ENCODE measurements at places on chromosomes 2 and 18.

- peaks cover 48% of the 10 kb centered on the region for H3K27me3 ChIP-seq
- no peaks in the 10 kb centered on the region for H3K36me3 ChIP-seq
Observed at GRCh38 chr2:215671244-215671643, 235.4 kb upstream of the FN1 start.

DNA sequence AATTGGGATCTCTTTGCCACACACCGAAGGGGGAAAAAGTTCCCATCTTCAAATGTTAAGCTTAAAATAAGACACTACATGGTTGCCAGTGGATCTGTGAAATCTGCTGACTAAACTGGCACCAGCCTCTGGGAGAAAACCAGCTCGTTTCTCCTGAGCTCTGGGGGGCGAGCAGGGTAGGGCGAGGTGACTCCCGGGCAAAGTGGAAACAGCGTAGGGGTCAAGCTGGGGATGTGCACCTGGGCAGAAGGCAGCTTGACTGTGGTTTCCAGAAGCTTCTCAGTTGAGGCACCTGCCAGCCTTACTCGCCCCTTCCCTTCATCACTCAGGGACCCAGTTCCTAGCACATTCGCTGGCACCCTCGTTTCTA lies 62.8 kb downstream of the SFXN5 start:
- H3K27me3 ChIP-seq = no peaks in the 10 kb centered on the region
- H3K36me3 ChIP-seq = peaks cover 3% of the 10 kb centered on the region
- DNase-seq = no peak
- no peak overlapping the region for H3K4me3 ChIP-seq
- H3K27ac ChIP-seq = no peak overlapping the region

DNA sequence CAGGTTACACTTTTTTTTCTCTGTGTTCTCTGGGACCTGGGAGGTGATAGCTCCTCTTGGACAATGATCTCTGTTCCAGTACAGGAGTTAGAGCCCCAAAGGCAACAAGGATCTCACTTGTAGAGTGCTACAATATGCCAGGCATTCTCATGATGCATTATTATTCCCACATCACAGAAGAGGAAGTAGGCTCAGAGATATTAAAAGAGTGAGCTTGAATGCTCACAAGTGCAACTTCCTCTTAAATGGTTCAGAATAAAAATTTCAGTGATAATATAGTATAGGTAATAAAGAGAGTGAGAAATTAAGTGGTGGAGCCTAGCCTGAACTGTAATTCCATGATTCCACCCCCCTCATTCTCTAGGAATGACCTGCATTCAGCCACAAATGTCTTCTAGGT lies 21.4 kb downstream of the POLE4 start:
- no peak overlapping the region for H3K4me3 ChIP-seq
- peak; percentile 57 for DNase-seq
- peaks cover 2% of the 10 kb centered on the region for H3K4me1 ChIP-seq
- H3K27me3 ChIP-seq = no peaks in the 10 kb centered on the region
- no peak overlapping the region for H3K27ac ChIP-seq
- no peaks in the 10 kb centered on the region for H3K36me3 ChIP-seq

- no peaks in the 10 kb centered on the region for H3K36me3 ChIP-seq
- H3K4me1 ChIP-seq = no peaks in the 10 kb centered on the region
- no peak overlapping the region for H3K4me3 ChIP-seq
- H3K27me3 ChIP-seq = no peaks in the 10 kb centered on the region
- H3K27ac ChIP-seq = no peak overlapping the region
Observed at GRCh38 chr2:160794926-160795325, 301.3 kb upstream of the RBMS1 start.

GRCh38 chr2:199282309-199282708 lies 175.4 kb downstream of the SATB2 start:
- no peaks in the 10 kb centered on the region for H3K36me3 ChIP-seq
- no peak overlapping the region for H3K4me3 ChIP-seq
- DNase-seq = no peak

GRCh38 chr2:156476850-156477206 lies 40.6 kb downstream of the GPD2 start:
- peaks cover 8% of the 10 kb centered on the region for H3K36me3 ChIP-seq
- no peak overlapping the region for H3K27ac ChIP-seq
- H3K4me3 ChIP-seq = no peak overlapping the region

DNA sequence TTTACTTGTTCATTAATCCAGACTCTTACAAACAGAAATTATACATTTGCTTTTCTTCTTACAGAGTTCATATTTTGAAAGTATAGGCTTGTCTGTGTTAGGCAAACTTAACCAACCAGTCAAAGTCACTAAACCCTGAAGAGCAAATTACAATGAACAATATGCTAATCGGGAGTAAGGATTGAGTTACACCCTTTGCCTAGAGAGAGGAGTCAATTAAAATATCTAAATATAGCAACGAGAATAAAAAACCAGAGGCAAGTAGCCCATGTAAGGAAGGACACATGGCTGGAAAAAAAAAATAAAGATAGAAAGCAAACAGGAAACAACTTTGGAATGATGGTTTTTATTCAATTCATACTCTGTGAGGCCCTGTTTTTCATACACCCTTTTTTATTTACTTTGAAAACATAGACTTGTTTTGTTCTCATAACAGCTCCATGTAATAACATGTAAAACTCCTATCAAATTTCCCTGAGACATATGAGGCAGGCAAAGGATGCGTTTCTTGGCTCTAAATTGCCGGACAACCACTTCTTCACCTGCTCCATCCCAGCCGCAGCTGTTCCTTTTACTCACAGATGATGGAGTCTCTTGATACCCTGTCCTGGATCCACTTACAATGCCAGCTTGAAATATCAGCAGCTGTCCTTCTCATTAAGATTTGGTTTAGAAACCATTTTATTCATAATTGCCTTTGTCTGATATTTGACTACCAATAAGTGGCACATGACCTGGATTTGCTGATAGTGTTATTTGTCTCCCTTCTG lies 767.7 kb upstream of the GCFC2 start:
- H3K4me1 ChIP-seq = no peaks in the 10 kb centered on the region
- no peak for DNase-seq
- H3K36me3 ChIP-seq = no peaks in the 10 kb centered on the region

- DNase-seq = no peak
- no peaks in the 10 kb centered on the region for H3K36me3 ChIP-seq
- no peak overlapping the region for H3K27ac ChIP-seq
- H3K4me1 ChIP-seq = peaks cover 2% of the 10 kb centered on the region
Observed at GRCh38 chr2:46157072-46157965, 139.9 kb upstream of the EPAS1 start.

DNA sequence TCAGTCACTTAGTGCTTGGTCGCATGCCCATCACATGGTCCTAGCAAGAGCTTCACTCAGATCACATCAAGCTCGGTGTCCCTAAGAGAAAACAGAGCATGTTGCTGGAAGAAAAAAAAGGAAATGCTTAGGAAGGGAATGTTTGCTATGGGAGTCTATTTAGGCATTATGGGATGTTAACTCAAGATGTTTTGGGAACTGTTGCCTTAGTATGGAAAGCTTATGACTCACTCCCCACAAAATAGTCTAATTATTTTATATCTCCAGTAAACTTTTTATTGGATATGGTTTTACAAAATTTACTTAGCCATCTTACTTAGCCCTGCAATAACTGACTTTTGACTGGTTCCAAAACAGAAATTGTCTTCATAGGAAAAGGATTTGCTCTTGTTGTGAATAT lies 439.5 kb upstream of the ZEB2 start:
- H3K4me3 ChIP-seq = no peak overlapping the region
- no peaks in the 10 kb centered on the region for H3K36me3 ChIP-seq
- no peaks in the 10 kb centered on the region for H3K27me3 ChIP-seq
- H3K27ac ChIP-seq = no peak overlapping the region
- no peaks in the 10 kb centered on the region for H3K4me1 ChIP-seq

- no peaks in the 10 kb centered on the region for H3K27me3 ChIP-seq
- H3K4me3 ChIP-seq = no peak overlapping the region
- H3K4me1 ChIP-seq = no peaks in the 10 kb centered on the region
- no peak for DNase-seq
- H3K27ac ChIP-seq = no peak overlapping the region
- no peaks in the 10 kb centered on the region for H3K36me3 ChIP-seq
Observed at GRCh38 chr2:22801970-22802369, 583.0 kb upstream of the KLHL29 start.

GRCh38 chr18:60466677-60467076 lies 94.1 kb upstream of the MC4R start:
- H3K27me3 ChIP-seq = no peaks in the 10 kb centered on the region
- DNase-seq = no peak
- no peak overlapping the region for H3K27ac ChIP-seq

GRCh38 chr2:25009954-25010353 lies 31.9 kb upstream of the EFR3B start:
- no peak overlapping the region for H3K4me3 ChIP-seq
- no peak overlapping the region for H3K27ac ChIP-seq
- H3K4me1 ChIP-seq = peaks cover 8% of the 10 kb centered on the region
- no peaks in the 10 kb centered on the region for H3K27me3 ChIP-seq
- peak; percentile 51 for DNase-seq
- no peaks in the 10 kb centered on the region for H3K36me3 ChIP-seq

- peak; percentile 55 for DNase-seq
- no peaks in the 10 kb centered on the region for H3K4me1 ChIP-seq
- H3K27ac ChIP-seq = no peak overlapping the region
- H3K27me3 ChIP-seq = peaks cover 9% of the 10 kb centered on the region
- H3K36me3 ChIP-seq = no peaks in the 10 kb centered on the region
Observed at GRCh38 chr2:174699993-174700766, 64.1 kb downstream of the CHRNA1 start.

GRCh38 chr18:36349552-36349951 lies 52.0 kb downstream of the FHOD3 start:
- H3K36me3 ChIP-seq = no peaks in the 10 kb centered on the region
- no peaks in the 10 kb centered on the region for H3K4me1 ChIP-seq
- no peak for DNase-seq

- H3K27ac ChIP-seq = no peak overlapping the region
- no peaks in the 10 kb centered on the region for H3K4me1 ChIP-seq
Observed at GRCh38 chr2:235634435-235635158, 140.8 kb downstream of the AGAP1 start.

GRCh38 chr18:13520306-13520705 lies 206.1 kb downstream of the FAM210A start:
- no peak overlapping the region for H3K27ac ChIP-seq
- no peak overlapping the region for H3K4me3 ChIP-seq
- no peaks in the 10 kb centered on the region for H3K4me1 ChIP-seq
- peaks cover 13% of the 10 kb centered on the region for H3K36me3 ChIP-seq

GRCh38 chr18:4040391-4041092 lies 414.6 kb downstream of the DLGAP1 start:
- no peaks in the 10 kb centered on the region for H3K4me1 ChIP-seq
- no peak overlapping the region for H3K27ac ChIP-seq
- H3K27me3 ChIP-seq = peaks cover 3% of the 10 kb centered on the region
- no peak for DNase-seq

DNA sequence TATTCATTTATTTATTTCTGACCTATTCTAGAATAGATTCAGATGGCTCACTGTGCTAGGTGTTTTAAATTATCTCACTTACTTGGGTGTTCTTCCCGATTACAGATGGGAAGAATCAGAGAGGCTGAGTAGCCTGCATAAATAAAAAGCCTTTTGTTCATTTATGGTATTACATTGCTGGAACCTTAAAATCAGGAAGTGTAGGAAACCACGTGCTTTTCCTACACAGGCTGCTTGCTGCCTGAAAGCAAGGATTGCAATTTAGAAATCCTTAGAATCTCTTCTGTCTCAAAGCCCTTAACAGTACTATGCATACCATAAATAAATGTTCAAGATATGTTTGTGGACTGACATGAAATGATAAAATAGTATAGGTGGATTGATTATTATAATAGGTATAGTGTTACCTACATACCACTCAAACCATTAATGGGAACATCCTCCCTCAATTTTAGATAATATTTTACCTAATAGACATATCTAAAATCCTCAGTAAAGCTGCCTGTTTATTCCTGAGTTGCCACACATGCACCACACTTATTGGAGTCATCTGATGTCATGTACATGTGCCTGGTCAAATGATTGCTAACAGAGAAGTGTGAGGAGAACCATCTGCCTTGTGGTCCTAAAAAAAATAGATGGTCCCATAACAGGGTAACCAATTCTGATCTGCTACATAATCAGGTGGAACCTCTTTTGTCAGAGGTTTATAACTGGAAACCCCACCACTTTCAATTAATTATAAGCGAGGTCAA lies 73.5 kb upstream of the C2orf15 start:
- no peak overlapping the region for H3K4me3 ChIP-seq
- H3K36me3 ChIP-seq = no peaks in the 10 kb centered on the region
- peaks cover 19% of the 10 kb centered on the region for H3K4me1 ChIP-seq
- DNase-seq = no peak
- no peaks in the 10 kb centered on the region for H3K27me3 ChIP-seq
- H3K27ac ChIP-seq = no peak overlapping the region

DNA sequence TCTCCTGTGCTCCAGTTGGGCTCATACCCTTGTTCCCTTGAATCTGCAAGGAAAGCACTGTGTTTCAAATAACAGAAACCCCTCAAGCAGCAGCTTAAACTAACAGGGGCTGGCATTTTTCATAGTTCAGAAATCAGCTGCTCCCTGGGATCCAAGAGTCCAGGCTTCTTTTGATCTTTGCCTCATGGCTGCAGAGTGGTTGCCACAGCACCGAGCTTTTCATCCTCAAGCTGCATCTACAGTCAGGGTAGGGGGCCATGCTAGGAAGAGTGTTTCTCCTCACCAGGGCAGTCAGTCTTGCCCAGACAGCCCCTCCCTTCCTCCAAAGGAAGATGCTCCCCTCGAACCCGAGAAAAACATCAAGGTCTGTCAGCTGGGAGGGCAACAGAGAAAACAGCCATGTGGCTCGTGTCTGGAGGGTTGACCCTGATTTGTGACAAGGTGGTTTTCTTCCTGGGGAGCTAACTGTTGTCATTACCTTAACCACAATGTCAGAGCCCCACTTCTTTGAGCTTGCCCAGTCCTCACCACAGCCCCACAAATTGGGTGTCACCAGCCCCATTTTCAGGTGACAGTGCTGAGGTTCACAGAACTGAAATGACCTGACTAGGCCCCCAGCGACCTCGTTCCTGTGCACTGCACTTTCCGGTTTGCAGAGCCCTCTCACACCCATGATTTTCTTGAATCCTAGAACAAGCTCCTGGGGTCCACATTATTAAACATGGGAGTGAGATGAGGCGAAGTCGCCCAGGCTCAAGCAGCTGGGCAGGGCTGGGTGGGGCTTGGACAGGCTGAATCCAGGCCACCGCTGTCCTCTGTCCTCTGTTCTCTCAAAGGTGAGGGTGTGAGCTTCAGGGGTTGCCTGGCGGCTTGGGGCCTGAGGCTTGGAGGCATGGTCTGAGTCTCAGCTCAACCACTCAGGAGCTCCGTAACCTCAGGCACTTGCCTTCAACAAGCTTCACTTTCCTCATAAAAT lies 21.9 kb downstream of the ATOH8 start:
- no peak for DNase-seq
- H3K36me3 ChIP-seq = no peaks in the 10 kb centered on the region
- H3K27me3 ChIP-seq = no peaks in the 10 kb centered on the region
- no peaks in the 10 kb centered on the region for H3K4me1 ChIP-seq
- no peak overlapping the region for H3K27ac ChIP-seq
- H3K4me3 ChIP-seq = no peak overlapping the region

DNA sequence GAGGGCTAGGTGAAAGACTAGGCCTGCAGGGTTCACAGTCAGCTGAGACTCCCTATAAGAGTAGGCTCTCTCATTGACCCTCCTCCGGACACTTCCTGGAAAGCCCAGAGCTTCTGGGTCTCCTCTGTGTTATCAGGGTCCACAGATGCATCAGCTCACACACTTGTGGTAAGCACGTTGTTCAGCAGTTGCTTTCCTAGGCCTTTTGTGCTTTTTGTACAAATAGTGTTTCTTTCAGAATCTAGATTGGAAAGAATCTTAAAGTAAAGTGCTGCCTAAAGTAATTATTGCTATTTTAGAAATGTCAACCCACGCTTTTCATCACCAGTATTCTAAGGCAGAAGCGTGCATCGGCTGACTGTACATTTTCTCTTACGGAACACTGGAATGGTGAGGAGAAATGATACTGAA lies 15.5 kb downstream of the SLC9A2 start:
- H3K4me1 ChIP-seq = no peaks in the 10 kb centered on the region
- H3K36me3 ChIP-seq = no peaks in the 10 kb centered on the region
- H3K4me3 ChIP-seq = no peak overlapping the region
- H3K27me3 ChIP-seq = no peaks in the 10 kb centered on the region
- DNase-seq = peak; percentile 16
- no peak overlapping the region for H3K27ac ChIP-seq
